ENCODE measurements at places on chromosomes 1 and 21. TPM values are rescaled to one million over a fixed set of nuclear protein-coding genes. Genes with fewer than 3 reads are reported as not detected.

- no peak for DNase-seq
These were observed 735.8 kb downstream of the LTN1 start for GRCh38 chr21:28256837-28257236.

- no peak for DNase-seq
These were observed 46.3 kb downstream of the IER5 start for GRCh38 chr1:181134543-181135436.

The KAZN gene
- 5.7 TPM for total RNA-seq

- no peak for DNase-seq
These were observed 148.2 kb downstream of the NOS1AP start for GRCh38 chr1:162217706-162218105.

The PRAMEF7 gene
- not detected for total RNA-seq

The ICOSLG gene
- 0.29 TPM for total RNA-seq

GRCh38 chr1:201167041-201167991 is 13.0 kb upstream of the TMEM9 start:
- no peak for DNase-seq

The TOMM20 gene
- total RNA-seq = 123 TPM

The SPATA6 gene
- total RNA-seq = 1.8 TPM

DNA sequence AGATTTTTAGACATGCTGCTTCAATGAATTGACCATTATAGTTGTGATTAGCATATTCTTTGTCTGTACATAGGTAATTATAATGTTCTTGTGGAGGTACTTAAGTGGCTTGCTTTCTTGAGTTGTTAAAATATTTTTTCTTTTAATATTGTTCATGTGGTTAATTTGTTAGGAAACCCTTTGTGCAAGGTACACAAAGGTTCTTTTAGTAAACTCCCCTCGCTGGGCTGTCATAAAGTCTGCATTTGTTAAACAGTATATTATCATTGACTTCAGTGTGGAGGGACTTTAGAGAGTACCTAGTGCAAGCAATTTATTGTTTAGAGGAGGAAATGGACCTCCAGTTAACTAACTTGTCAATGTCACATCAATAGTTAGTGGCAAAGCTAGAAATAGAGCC is 52.5 kb downstream of the DISP1 start:
- no peak for DNase-seq

DNA sequence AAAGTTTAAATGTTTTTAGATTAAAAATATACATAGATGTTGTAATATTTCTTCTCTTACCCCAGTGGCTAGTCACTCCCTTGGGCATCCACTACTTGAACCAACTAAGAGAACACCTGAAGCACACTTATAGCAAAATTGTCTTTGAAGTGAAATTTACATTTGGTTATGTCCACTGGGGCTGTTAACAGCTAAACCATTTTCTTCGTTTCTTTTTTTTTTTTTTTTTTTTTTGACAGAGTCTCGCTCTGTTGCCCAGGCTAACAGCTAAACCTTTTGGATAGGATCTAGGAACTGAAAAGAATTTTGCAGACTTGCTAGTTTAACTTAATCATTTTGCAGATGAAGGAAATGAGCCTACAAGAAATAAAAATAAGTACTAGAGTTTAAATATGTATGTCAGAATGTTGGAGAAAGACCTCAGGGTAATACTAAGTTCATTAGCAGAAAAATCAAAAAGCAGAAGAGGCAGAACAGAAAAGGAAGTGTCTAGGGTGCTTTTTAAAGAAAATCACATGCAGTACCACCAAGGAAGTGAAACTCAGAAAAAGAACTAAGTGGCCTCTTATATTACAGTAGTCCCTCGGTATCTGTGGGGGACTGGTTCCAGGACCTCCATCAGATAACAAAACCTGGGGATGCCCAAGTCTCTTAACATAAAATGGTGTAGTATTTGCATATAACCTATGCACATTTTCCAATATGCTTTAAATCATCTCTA is 11.8 kb downstream of the DRAM2 start:
- no peak for DNase-seq

The LCE1B gene
- total RNA-seq = not detected

DNA sequence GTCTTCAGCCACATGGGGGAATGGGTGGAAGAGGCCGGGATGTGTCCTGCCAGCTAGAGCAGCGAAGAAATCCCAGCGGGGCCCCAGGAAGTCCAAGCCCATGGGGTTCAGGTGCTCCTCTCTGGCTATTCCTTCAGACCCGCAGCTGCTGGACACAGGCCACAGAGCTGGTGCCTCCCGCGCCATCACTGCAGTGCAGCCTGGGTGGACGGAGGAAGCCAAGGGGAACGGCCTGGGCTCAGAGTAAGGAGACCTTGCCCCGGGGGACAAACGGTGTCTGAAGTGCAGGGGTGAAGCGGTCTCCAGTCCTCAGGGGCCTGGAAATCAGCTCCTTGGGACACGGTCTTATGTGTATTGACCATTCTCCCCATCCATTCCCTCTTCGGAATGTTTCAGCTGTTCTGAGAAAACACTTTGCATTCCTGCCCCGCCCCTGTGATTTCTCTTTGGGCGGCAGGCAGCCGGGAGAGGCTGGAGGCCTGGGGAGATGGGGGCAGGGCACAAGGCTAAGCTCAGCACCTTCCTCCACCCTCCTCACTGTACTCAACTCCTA is 18.4 kb downstream of the MTHFR start:
- no peak for DNase-seq

- DNase-seq = no peak
These were observed 24.5 kb downstream of the HIVEP3 start for GRCh38 chr1:41894101-41894807.

GRCh38 chr1:204503122-204503912 is 8.7 kb upstream of the PIK3C2B start:
- DNase-seq = no peak

The PPIAL4G gene
- not detected for total RNA-seq

GRCh38 chr1:79293611-79294010 is 287.1 kb upstream of the ADGRL4 start:
- no peak for DNase-seq

DNA sequence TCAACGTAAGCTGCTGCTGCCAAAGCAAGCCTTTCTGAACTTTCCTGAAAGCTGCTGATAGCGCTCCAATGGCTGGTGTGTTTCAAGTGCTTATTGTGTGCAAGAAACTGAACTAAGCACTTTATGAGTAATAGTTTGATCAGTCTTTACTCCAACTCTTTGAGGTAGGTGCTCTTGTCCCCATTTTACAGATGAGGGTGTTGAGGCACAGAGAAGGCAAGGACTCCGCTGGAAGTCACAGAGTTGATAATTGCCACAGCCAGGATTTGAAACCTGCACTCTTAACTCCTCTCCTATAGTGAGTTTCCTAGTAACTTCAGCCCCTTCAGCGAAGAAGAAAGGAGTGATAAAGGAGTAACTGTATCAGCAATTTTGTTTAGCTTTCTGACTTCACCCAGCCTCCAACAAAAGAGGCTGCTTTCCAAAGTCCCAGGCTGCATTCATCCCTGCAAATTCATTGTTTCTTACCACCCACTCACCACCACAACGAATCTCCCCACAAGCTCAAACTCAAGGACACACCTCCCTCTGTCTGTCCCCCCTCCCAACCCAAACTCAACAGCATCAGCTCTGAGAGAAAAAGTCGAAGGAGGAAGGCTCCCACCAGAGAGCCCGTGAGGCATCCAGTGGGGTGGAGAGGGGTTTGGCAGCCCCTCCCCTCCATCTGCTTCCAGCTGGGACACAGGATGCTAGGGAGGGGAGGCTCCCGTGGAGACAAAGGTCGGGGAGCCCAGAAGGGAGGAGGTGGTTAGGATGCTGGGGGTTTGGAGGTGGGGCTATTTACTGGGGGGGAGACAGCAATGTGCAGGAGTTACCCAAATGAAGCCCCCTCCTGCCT is 139.6 kb downstream of the NAV1 start:
- no peak for DNase-seq

The HES3 gene
- total RNA-seq = not detected

DNA sequence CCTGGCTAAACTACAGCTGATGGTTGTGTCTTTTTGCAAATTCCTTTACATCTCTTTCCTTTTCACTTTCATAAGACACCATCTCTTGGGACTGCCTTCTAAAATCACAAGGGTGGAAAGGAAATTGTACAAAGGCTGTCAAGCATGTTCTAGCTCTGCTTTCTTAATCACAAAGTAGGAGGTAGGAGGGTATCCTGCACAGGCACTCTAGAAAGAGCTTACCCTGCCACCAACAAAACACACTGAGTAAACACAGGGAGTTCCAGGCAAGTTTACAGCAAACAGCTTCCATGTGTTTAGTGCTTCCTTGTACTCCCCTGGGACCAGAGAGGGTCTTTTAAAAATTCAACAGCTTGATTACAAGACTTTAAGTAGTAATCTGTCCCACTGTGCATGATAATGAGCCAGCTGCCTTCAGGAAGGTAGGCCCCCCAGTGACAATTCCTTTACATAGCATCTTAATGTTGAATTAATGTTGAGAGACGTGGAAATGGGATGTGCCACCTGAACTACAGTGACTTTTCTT is 2.4 kb downstream of the PLPP3 start:
- no peak for DNase-seq

- no peak for DNase-seq
These were observed 33.0 kb downstream of the KCNC4 start for GRCh38 chr1:110243146-110243545.

The MYOM3 gene
- total RNA-seq = 1.7 TPM

- DNase-seq = no peak
These were observed 256.6 kb downstream of the DYRK1A start for GRCh38 chr21:37623183-37623582.

The ADCY10 gene
- total RNA-seq = not detected

The NIBAN1 gene
- total RNA-seq = 26.2 TPM

DNA sequence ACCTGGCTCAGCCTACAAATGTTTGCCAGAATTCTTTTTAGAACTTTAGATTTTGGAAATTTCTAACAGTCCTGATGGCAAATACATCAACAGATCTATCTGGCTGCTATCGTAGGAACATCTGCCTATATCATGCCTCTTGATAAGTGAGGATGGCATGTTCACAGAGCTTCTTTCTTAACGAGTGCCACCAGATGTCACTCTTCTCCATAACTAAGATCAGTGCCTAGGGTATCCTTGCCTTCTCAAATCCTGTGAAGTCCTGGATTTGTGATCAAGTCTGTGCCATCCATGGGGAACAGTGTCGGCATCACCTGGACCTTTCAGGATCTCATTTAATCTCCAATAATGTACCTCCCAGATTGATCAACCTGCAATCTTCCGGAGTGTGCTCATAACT is 36.5 kb upstream of the CD5L start:
- peak; percentile 18 for DNase-seq

DNA sequence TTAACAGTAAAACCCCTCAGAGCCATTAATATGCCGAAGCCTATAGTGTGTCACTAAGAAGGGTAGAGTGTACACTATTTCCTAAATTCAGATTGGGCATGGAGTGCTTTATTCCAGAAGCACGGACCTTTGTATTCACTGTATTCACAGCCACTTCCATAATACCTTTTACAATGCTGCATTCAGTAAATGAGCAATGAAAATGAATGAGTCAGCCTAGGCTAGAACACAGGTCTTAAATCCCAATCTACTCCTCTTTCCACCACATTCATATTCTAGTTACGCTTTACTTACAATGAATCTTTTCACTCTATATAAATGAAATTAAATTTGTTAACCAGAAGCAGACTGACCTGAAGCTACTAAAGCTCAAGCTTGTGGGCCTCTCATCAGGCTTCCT is 13.0 kb upstream of the GORAB start:
- no peak for DNase-seq
